ENCODE measurements at places on chromosomes 16 and 17.

- DNase-seq = no peak
Observed at GRCh38 chr17:11612956-11613355, 14.7 kb downstream of the DNAH9 start.

DNA sequence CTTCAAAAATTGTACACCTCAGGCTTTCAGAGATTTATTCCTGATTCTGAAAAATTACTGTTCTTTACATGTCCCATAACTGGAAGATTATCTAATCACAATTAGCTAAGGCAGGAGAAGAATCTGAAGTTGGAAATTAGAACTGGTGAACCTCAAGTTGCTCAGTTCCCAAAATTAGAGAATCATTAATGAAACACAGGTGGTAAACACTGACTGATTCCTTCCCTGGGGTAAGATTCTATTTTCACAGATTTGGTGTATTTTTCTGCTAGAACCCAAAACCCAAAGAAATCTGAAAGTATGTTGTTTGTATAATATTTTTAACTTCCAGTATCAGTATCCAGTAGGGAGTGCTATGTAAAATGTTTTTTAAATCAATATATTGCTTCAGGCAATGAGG, 25.7 kb downstream of the PHKB start:
- DNase-seq = no peak

DNA sequence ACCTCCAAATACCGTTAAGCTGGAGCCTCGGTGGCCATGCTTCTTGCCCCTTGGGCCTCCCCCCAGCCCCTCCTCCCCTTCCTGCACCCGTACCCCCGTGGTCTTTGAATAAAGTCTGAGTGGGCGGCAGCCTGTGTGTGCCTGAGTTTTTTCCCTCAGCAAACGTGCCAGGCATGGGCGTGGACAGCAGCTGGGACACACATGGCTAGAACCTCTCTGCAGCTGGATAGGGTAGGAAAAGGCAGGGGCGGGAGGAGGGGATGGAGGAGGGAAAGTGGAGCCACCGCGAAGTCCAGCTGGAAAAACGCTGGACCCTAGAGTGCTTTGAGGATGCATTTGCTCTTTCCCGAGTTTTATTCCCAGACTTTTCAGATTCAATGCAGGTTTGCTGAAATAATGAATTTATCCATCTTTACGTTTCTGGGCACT, 928 bp downstream of the HBA1 start:
- DNase-seq = no peak

- peak; percentile 93 for DNase-seq
Observed at GRCh38 chr17:45197555-45198334, 23.9 kb upstream of the FMNL1 start.

DNA sequence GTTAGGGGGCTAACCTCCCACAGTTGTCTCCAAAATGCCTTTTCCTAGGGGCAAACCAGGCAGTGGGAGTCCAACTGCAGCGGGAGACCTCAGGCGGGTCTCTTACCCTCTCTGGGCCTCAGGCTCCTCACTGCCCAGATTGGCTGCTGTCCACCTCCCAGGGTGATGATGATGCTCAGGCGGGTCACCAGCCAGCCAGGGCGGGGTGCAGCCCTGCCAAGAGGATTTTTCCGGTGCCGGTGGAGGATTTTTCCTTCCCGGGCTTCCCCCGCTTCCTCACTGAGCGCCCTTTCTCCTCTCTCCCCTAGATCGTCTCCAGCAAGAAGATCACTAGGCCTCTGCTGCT, 22.8 kb downstream of the CPNE2 start:
- no peak for DNase-seq

- no peak for DNase-seq
Observed at GRCh38 chr17:9001559-9001958, 19.8 kb upstream of the NTN1 start.

DNA sequence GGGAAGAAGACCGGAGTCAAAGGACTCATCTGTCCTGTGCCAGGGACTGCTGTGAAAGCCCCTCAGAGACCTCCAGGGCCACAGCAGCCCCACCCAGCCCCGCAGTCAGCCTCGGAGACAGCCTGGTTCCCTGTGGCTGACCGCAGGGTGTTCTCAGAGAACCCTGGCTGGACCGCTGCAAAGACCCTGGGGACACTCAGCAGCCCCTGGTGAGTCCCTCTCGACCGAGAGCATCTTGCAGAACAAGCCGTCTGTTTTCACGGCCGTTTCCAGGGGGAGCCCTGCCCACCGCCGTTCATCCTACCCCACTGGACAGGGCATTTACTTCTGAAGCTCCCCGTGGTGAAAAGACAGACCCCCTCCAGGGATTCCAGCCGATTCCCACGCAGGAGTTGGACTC, 10.3 kb downstream of the UBALD1 start:
- DNase-seq = no peak

- no peak for DNase-seq
Observed at GRCh38 chr16:82782715-82783251, 156.0 kb downstream of the CDH13 start.

DNA sequence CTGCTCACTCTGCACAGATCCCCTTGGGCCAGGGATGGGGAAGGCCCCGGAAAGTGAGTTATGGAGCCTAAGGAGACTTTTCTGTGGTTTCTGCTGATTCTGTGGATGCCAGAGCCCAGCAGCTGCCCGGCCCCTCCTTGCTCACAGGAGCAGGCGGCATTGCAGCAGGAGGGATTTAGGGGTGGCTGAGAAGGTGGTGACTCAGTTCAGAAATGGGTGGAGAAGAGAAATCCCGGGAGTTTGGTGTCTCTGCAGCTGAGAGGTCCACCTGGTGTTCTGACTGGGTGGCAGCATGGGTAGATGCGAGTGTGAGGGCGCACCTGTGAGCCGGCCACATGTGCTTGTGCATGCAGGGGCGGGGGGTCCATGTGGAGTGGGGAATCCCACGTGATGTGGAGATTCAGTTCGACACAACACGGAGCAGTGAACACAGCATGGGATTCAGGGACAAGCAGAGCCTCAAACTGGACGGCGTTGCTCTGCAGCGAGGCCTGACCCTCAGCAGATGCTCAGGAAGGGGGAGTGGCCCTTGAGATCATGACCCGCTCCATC, 16.0 kb upstream of the SPPL2C start:
- no peak for DNase-seq

- DNase-seq = no peak
Observed at GRCh38 chr16:63323722-63324705, 1287.8 kb upstream of the CDH8 start.

GRCh38 chr16:50900391-50900942, 158.6 kb downstream of the CYLD start:
- DNase-seq = no peak

GRCh38 chr16:8931859-8932258, 31.8 kb downstream of the USP7 start:
- peak; percentile 12 for DNase-seq

DNA sequence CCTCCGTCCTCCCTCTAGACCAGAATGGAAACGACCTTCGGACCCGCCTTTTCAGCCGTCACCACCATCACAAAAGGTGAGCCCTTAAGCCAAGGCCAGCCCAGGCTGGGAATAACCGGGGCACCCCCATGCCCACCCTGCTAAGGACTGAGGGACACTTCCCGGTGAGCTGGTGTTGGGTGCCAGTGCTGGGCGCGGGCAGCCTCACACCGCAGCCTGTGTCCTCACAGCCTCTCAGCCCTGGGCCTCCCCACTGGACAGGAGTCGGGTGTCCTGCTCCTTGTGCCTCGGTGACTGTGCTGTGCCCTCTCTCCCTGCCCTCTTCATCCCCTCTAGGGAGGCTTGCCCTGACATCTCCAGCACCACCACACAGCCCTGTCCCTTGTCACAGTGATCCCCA, 10.3 kb downstream of the TRAF7 start:
- DNase-seq = no peak

DNA sequence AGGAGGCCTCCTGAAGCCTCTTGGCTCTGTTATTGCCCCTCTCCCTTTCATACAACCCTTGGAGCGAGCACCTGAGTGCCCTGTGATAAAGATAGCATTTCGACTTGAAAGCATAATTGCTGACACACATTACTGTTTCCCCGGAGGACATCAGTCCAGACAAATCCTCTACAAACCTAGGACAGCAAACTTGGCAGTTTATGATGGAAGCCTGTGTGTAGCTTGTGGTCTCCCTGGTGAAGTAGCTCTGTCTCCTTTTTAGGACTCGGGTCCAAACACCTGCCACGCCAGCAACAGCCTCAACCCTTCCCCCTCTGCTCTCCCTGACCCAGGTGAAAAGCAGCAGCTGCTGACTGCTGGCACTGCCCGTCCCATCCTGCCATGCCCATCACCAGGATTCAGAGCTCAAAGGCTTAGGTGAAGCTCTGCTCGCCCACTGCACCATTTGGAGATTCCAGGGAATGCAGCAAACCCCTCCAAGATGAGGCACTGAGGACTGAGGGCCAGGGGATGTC, 55.9 kb downstream of the IRX6 start:
- DNase-seq = no peak

GRCh38 chr16:31356566-31357323, 1.8 kb downstream of the ITGAX start:
- no peak for DNase-seq

GRCh38 chr17:9676820-9677310, 31.5 kb downstream of the USP43 start:
- DNase-seq = no peak

- no peak for DNase-seq
Observed at GRCh38 chr16:67454852-67455251, 23.9 kb downstream of the HSD11B2 start.

- no peak for DNase-seq
Observed at GRCh38 chr17:74432766-74433391, 991 bp downstream of the GPRC5C start.

DNA sequence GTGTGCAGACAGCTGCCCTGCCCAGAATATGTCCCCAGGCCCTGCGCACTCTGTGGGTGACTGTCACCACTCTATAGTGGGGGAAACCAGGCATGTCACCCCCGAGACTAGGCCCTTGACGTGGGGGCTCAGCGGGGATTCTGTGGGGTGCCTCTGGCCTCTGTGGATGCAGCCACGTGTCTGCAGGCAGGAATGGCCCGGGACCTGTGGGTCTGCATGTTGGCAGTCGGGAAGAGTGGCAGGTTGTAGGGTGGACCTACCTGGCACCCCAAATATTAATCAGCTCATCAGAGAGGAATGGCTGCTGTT, 954 bp downstream of the IL32 start:
- no peak for DNase-seq

DNA sequence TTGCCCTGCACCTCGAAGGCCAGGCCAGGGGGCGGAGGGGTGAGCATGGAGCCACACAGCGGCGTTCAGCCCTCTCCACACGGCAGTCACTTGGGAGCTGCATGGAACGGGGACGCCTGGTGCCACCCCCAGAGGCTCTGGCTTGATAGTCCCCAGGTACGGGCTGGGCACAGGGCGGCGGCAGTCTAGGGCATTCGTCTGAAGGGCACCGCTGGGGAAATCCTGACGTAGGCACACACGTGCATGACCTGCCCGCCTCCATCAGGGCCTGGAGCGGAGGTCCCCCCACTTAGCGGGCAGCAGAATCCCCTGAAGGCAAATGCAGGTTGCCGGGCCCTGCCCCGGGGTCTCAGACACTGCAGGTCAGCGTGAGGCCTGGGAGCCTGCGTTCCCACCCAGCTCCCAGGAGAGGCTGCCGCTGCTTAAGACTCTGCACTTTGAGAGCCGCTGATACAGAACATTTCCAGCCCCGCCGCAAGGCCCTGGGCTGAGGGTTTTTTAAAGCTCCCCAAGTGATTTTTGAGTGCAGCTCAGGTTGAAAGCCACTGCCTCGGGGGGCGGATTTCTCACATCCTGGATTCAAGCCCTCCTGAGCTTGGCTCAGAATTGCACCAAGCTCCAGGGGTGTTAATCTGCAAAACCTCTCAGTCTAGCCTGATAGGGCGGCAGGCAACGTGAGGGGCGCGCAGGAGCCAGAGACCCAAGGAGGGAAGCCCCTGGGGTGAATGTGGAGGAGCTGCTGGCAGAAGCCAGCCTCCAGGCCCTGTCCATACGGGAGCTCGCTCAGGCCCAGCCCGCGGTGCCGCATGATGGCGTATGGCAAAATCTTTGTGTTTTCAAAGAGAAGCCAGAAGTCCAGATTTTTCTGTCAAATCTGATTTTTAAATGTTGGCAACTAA, 182.3 kb upstream of the GSE1 start:
- no peak for DNase-seq

GRCh38 chr16:4244254-4245076, 2.6 kb upstream of the SRL start:
- no peak for DNase-seq

GRCh38 chr17:76397184-76397583, 12.8 kb downstream of the SPHK1 start:
- no peak for DNase-seq

DNA sequence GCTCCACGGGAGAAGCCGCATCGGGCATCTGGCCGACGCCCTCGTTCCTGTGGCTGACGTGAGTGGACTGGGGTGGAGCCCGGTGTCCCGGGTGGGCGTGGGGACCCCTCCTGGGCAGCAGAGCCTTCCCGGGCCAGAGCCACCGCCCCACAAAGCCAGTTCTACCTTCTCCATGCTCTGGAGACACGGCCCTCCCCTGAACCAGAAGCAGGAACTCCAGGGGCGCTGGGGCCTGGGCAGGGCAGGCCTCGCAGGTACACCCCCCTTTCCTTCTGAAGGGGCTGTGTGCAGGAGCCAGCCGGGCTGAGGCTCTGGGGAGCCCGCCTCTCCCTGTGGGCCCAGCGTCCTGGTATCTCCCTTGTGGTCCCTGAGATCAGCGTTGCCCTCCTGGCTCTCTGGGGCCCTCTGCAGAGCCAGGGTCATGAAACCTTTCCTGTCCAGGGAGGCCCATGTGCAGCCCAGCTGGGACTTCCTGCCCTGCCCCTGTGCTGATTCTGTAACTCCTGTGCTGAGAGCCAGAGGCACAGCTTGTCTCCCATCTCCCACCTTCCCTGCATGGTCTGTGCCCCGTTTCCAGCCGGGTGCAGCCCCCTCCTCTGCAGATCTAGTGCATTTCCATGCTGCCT, 6.5 kb downstream of the PIGQ start:
- DNase-seq = no peak

DNA sequence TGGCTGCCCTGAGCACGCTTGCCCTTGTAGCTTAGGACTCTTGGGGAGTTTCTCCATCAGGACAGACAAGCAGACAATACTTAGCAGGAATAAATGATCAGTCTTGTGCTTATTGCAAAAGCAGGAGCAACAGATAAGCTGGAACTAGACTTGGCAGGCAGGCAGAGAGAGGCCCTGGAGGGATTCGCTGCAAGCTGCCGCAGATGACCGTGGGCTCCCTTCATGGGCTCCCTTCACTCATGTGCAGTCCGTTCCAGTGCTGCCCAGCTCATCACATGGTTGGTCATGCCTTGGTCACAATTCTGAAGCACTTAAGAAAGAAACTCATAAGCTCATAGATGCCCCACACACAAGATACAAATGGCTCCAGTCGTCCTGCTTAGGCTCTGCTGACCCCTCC, 2.4 kb upstream of the SLC5A10 start:
- DNase-seq = no peak

DNA sequence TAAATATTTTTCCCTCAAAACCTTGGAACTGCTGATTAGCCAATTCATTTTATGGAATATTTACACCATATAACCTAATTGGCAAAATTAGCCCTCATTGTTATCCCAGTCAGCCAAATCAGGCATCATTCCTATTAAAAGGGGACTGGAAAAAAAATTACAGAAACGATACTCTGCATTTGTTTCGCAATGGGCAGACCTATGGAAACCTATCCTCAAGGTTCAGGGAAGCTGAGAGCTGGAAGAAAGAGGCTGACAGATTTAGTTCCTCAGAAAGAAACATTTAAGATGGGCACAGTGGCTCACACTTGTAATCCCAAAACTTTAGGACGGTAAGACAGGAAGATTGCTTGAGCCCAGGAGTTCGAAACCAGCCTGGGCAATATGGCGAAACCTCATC, 85.6 kb upstream of the RPH3AL start:
- DNase-seq = no peak

GRCh38 chr17:8126491-8127066, 2.7 kb upstream of the HES7 start:
- peak; percentile 22 for DNase-seq

- DNase-seq = no peak
Observed at GRCh38 chr16:19116711-19117449, 3.1 kb downstream of the ITPRIPL2 start.
